ENCODE measurements at places on chromosomes 5 and 9.

- DNase-seq = no peak
Measured at GRCh38 chr5:118678746-118679145, 309.6 kb downstream of the DTWD2 start.

- DNase-seq = no peak
Measured at GRCh38 chr9:72919246-72919945, 33.5 kb downstream of the ALDH1A1 start.

DNA sequence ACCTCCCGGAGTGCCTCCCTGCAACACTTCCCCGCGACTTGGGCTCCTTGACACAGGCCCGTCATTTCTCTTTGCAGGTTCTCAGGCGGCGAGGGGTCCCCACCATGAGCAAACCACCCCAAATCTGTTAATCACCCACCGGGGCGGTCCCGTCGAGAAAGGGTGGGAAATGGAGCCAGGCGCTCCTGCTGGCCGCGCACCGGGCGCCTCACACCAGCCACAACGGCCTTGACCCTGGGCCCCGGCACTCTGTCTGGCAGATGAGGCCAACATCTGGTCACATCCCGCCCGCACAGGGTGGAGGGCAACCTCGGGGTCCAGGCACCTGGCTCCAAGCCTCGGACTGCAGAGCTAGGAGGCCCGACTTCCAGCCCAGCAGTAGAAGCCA, 776 bp upstream of the TERT start:
- peak; percentile 17 for DNase-seq

- DNase-seq = no peak
Measured at GRCh38 chr5:115424446-115424845, 120.1 kb downstream of the FEM1C start.

GRCh38 chr5:91049800-91050199, 333.3 kb downstream of the ARRDC3 start:
- no peak for DNase-seq

- no peak for DNase-seq
Measured at GRCh38 chr5:160271396-160271795, 41.0 kb downstream of the CCNJL start.

DNA sequence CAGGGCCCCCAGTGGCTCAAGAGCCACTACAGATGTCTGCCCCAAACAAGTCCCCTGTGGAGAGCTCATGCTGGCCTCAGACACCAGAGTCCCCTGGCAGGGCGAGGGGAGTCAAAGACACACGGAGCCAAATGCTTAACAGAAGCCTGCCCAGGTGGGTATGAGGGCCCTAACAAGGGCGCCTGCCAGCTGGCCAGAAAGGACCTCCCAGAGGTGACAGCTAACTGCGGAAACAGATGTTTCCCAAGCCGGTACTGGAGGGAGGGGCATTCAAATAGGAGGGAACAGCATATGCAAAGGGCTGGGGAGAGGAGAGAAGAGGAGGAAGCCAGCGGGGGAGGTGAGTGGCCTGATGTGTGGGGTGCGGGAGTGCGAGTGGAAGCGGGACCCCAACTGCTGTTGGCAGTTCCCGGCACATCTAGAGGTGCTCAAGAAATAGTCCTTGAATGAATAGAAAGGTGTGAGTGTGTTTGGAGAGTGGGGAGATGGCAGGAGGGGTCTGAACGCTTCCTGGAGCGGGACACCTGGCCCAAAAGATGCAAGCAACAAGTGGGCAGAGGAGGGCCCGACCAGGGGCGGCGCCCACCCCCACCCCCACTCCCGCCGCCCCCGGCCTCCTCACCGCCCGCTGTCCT, 824 bp downstream of the MXD3 start:
- no peak for DNase-seq

GRCh38 chr5:180287868-180288267, 4.0 kb downstream of the MAPK9 start:
- DNase-seq = no peak

GRCh38 chr5:131536211-131536826, 98.7 kb downstream of the RAPGEF6 start:
- no peak for DNase-seq

DNA sequence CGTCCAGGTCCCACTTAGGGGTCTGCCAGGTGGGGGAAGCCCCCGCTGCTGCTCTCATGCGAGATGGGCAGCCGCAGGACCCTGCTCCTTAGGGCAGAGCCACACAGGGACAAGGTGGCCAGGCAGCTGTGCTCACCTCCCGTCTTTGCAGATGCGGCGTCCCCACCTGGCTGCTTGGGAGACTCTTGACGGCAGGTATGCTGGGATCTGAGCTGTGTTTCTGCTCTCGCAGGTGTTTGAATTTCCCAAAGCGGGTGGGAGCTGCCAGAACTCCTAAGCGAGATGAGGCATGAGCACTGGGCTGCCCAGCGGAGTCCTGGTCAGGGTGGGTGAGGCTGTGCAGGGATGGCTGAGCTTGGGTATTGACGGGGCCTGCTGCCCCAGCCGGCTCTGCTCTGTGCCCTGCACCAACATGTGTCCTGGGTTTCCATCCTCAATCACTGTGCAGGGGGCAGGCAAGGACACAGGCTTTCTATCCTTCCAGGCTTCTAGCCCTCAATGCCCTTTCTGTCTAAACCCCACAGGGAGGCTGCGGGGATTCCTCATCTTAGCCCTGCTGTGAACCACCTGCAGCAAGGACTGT, 151.4 kb downstream of the ICE1 start:
- no peak for DNase-seq

- DNase-seq = no peak
Measured at GRCh38 chr9:122133263-122133983, 26.2 kb downstream of the NDUFA8 start.

GRCh38 chr9:114613087-114613486, 2.0 kb downstream of the TMEM268 start:
- DNase-seq = no peak

DNA sequence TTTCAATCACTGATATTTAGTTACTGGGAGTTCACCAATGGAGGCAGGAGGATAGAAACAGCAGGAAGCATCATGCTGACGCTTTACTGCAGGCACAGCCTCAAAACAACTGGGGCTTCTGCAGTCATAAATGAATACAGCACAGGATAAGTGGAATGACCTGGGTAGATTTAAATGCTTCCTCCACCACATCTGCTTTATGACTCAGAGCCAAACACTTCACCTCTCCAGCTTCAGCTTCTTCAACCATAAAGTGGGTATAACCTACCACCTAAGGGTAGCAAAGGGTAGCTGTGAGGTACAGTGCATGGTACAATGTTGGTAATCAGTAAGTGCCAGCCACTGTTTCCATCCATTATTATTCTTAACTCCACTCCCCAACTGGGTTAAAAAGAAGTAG, 28.4 kb downstream of the RASEF start:
- DNase-seq = no peak

- no peak for DNase-seq
Measured at GRCh38 chr5:43642428-43642827, 39.4 kb downstream of the NNT start.

DNA sequence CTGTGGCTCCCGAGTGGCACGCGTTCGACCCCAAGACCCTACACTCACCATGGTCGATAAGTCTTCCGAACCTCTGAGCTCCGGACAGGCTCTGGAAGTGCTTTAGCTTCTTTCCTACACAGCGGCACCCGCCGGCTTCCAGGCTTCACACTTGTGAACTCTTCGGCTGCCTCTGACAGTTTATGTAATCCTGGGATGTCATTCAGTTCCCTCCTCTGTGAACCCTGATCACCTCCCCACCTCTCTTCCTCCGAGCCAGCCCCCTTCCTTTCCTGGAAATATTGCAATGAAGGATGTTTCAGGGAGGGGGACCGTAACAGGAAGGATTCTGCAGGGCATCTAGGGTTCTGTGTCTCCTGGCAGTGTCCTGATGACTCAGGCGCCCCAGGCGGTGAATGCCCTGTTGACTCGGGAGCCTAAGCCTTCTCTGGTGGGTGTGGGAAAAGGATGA, at the start of gene CD14:
Gene CD14, minus strand, starts transcription at position 155 of the 451 bp plus-strand sequence. Its CDS starts 104 bp downstream, at position 51.
- no peak for DNase-seq

- DNase-seq = no peak
Measured at GRCh38 chr5:194603-195209, 3.4 kb downstream of the LRRC14B start.

- no peak for DNase-seq
Measured at GRCh38 chr9:23686896-23687295, 139.1 kb downstream of the ELAVL2 start.

GRCh38 chr5:149129181-149129580, 12.1 kb upstream of the ABLIM3 start:
- DNase-seq = no peak

DNA sequence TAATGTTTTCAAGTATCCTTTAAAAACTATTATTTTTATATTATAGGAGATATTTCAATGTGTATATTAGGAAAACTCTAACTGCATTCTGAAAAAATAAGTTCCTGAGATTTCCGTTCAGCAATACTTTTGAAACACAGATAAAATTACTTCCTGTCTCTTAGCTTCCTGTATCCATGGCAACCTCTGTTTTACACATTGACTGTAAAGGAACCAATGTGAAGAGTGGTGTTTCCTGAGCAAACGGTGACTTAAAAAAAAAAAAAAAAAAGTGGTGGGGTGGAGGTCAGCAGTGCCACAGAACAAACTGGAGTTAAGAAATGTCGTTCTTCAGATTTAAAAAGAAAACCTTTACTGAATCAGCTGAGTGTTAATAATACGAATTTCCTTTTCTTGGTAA, at the start of gene LRRC70:
Gene LRRC70, plus strand, starts transcription at position 280 of the 400 bp plus-strand sequence. CDS start 620 bp downstream, outside the sequence.
- DNase-seq = no peak

- no peak for DNase-seq
Measured at GRCh38 chr5:155628346-155628745, 614.8 kb downstream of the KIF4B start.

DNA sequence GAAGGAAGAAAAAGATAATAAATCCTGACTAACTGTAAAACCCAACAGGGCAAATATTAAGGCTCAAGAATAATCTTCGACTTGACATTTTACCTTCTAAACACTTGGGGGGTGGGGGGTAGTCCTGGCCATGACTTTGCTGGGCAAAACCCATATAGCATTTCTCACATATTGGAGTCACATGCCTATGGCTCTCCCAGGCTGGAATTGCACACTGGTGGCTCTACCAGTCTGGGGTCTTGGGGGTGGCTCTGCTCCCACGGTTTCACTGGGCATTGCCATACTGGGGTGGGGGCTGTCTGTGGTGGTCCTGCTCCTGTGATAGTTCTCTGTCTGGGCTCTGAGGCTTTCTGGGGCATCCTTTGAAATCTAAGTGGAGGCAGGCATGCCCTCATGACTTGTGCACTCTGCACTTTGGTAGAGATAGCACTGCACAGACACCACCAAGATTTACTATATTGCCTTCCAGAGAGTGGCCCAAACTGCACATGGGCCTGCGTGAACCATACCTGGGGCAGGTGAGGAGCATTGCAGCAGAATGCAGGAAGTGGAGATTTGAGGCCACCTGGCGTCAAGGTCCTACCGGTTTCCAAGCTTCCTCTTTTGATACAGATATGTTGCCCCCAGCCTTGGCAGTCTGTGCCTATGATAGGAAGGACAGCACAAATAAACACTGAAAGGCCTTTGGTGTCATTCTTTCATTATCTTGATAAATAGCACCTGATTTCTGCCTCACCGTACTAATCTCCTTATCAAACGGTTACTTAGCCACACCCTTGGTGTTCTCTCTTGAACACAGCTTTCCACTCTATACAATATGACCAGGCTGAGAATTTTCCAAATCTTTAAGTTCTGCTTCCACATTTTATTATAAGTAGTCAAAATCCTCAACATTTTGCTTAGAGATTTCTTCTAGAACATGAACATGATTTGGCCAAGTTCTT, 29.8 kb downstream of the BAAT start:
- no peak for DNase-seq

- DNase-seq = no peak
Measured at GRCh38 chr5:169181814-169182213, 119.1 kb downstream of the SLIT3 start.

DNA sequence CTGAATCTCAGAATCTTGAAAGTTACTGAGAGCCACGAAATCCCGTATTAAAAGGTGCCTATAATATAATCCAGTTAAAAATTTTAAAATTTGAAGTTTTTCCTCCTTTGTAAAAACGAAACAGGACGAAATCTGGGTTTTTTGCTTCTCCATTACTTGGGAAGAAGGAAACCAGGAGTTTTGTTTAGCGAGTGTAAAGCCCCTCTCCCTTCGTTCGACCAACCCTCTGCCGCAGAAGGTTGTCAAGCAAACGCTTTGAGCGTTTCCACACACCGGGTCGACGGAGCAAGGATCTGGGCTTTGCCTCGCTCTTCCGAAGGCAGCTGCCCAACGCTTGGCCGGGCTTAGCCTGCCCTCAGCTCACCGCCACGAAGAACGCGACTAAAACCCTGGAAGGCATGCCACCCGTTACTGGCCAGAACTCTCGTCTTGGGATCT, 1.6 kb upstream of the FOXE1 start:
- DNase-seq = no peak

DNA sequence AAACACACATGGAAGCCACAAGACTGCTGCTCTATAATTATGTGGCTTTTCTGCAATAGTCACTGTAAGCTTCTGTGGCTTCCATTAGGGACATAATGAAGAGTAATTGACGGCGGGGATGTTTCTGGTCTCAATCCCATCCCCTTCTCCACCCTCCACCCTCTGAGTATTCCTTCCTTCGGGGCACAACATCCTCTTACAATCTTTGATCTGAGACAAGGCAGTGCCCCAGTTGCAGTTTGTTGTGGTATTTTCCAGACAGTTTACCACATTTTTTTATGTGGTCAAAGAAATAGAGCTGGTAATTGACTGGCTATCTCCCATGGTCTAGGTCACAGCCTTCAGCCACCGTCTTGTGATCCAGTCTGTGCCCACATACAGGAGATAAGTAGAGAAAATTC, 277.7 kb downstream of the NR2F1-AS1 start:
- DNase-seq = no peak

All from activated T-cell treated with anti-CD3 and anti-CD28 coated beads, Interleukin-2, amount 50 U/mL, for 1 hour (primary cell).